ENCODE measurements at places on chromosomes 4 and X. TPM values are rescaled to one million over a fixed set of nuclear protein-coding genes. Genes with fewer than 3 reads are reported as not detected.

- DNase-seq, result no peak
Observed at GRCh38 chr4:120318196-120318846, 251.7 kb upstream of the MAD2L1 start.

The S100P gene
- 412 TPM for total RNA-seq

- DNase-seq, result peak; percentile 17
Observed at GRCh38 chr4:150668824-150669223, 86.9 kb downstream of the MAB21L2 start.

The MAGEA12 gene
- total RNA-seq, result 6.2 TPM
